ENCODE measurements at places on chromosomes 7 and 10. TPM values are rescaled to one million over a fixed set of nuclear protein-coding genes. Genes with fewer than 3 reads are reported as not detected.

The ODAD2 gene
- 0.88 TPM for total RNA-seq

The IKZF1 gene
- 295 TPM for total RNA-seq

The MSMB gene
- not detected for total RNA-seq

The FEZF1 gene
- not detected for total RNA-seq

The CCDC172 gene
- total RNA-seq = not detected

The BCL7B gene
- total RNA-seq = 50.6 TPM

The TSPAN33 gene
- 11.0 TPM for total RNA-seq

The ASZ1 gene
- not detected for total RNA-seq

The DPP6 gene
- total RNA-seq = not detected

The ELN gene
- total RNA-seq = not detected

The HKDC1 gene
- 0.40 TPM for total RNA-seq

The CYP26A1 gene
- not detected for total RNA-seq

The AQP1 gene
- 0.22 TPM for total RNA-seq

DNA sequence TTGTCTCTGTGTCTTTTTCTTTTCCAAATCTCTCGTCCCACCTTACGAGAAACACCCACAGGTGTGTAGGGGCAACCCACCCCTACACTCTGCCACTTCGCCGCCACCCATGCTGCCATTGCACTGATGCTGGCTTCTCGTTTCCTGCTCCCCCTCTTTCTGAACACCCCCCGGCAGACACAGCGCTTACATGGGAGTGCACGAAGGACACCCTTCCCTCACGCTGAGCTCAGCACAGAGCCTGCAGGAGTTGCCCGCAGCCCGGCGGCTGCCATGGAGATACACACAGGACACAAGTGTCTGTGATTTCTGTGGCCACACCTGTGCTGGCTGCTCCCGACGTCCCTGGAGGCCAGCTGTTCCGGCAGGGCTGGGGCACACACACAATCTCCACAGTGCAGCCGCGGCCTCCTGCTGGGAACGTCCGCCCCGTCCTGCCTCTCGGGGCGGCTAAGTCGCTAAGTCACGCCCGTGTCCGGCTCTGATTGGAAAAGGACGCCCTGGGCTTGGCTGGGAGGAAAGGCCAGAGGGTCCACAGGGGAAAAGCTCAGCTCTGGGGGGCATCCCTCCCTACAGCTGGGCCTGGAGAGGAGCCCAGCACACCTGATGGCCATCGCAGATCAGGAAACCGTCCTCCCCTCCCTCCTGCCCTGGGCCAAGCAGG lies 349.8 kb downstream of the PTPRN2 start:
- no peak for DNase-seq
- no peaks in the 10 kb centered on the region for H3K36me3 ChIP-seq
- peaks cover 2% of the 10 kb centered on the region for H3K27me3 ChIP-seq
- H3K4me1 ChIP-seq = no peaks in the 10 kb centered on the region
- H3K27ac ChIP-seq = no peak overlapping the region
- no peak overlapping the region for H3K4me3 ChIP-seq

GRCh38 chr7:85622059-85622458 lies 435.2 kb upstream of the SEMA3D start:
- H3K4me3 ChIP-seq = no peak overlapping the region
- H3K27me3 ChIP-seq = no peaks in the 10 kb centered on the region
- no peaks in the 10 kb centered on the region for H3K36me3 ChIP-seq

GRCh38 chr7:39526666-39527065 lies 39.5 kb upstream of the YAE1 start:
- H3K27ac ChIP-seq = no peak overlapping the region
- H3K4me1 ChIP-seq = no peaks in the 10 kb centered on the region
- peaks cover 7% of the 10 kb centered on the region for H3K27me3 ChIP-seq
- no peaks in the 10 kb centered on the region for H3K36me3 ChIP-seq

GRCh38 chr7:155444746-155445145 lies 13.2 kb upstream of the EN2 start:
- H3K36me3 ChIP-seq = no peaks in the 10 kb centered on the region
- no peak overlapping the region for H3K4me3 ChIP-seq
- DNase-seq = no peak
- peaks cover 42% of the 10 kb centered on the region for H3K27me3 ChIP-seq
- H3K27ac ChIP-seq = no peak overlapping the region

- no peaks in the 10 kb centered on the region for H3K4me1 ChIP-seq
- peak overlapping the region; percentile 74 for H3K4me3 ChIP-seq
- peaks cover 8% of the 10 kb centered on the region for H3K36me3 ChIP-seq
- peak; percentile 53 for DNase-seq
These were observed 165.1 kb downstream of the GLRX3 start for GRCh38 chr10:130301021-130301892.

GRCh38 chr10:100788002-100788903 lies 42.9 kb downstream of the PAX2 start:
- no peaks in the 10 kb centered on the region for H3K4me1 ChIP-seq
- peaks cover 18% of the 10 kb centered on the region for H3K27me3 ChIP-seq
- no peak overlapping the region for H3K27ac ChIP-seq
- no peak overlapping the region for H3K4me3 ChIP-seq
- H3K36me3 ChIP-seq = no peaks in the 10 kb centered on the region
- DNase-seq = no peak

GRCh38 chr10:79982362-79982800 lies 33.5 kb upstream of the SFTPD start:
- peak overlapping the region; percentile 21 for H3K4me3 ChIP-seq
- H3K4me1 ChIP-seq = peaks cover 24% of the 10 kb centered on the region
- H3K36me3 ChIP-seq = no peaks in the 10 kb centered on the region
- peaks cover 58% of the 10 kb centered on the region for H3K27me3 ChIP-seq

GRCh38 chr10:36254199-36254598 lies 612.1 kb upstream of the FZD8 start:
- H3K4me1 ChIP-seq = no peaks in the 10 kb centered on the region
- no peak for DNase-seq
- no peak overlapping the region for H3K4me3 ChIP-seq
- H3K27ac ChIP-seq = no peak overlapping the region
- no peaks in the 10 kb centered on the region for H3K36me3 ChIP-seq

DNA sequence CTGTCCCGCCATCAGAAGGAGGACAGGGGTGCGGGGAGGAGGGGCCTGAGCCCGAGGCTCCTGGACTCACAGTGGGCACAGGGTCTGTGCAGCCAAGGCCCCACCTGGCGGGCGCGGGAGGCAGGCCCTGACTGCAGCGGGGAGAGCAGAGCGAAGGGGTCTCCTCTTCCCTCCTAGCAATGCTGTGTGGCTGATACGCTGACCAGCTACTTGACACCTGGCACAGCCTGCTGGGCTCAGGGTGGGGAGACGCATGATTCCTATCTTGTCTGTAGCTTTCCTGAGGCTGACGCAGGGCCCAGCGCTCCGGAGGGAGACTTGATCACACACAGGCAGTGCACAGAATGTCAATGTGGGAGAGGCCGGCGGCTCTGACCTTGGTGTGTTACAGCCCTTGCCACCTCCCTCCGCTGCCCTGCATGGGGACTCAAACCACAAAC lies 174.9 kb downstream of the ELFN1 start:
- H3K27me3 ChIP-seq = no peaks in the 10 kb centered on the region

DNA sequence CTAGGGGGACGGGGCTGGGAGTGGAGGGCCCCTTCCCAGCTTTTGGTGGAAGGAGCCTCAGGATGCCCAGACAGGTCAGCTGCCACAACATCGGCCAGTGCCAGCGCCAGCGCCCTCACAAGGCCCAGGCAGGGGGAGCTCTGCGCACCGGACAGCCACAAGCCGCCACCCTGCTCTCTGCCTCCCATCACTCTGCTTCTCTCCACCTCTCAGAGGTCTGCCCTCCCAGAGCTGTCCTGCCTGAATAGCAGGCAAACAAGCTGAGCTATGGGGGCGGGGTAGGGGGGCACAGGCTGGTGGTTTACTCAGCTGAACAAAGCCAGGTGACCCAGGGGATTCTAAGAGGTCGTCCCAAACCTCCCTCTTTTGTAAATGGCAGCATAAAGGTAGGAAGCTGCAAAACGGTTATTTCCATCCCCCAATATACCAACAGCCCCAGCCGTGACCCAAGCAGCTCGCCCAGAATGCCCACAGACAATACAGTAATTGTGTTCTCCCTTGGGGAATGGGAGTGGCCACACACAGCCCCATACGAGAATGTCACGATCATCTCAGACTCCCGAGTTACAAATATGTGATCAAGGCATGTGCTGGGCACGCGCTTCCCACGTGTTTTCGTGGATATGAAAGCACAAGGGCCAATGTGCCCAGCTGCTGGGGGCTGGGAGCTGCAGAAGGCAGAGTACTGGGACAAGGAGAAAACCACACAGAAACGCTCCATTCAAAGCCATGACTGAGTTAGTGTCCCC lies 19.7 kb downstream of the FAM53B start:
- H3K4me1 ChIP-seq = peaks cover 82% of the 10 kb centered on the region
- H3K4me3 ChIP-seq = no peak overlapping the region
- peaks cover 3% of the 10 kb centered on the region for H3K36me3 ChIP-seq
- no peak for DNase-seq

- DNase-seq = no peak
- H3K27ac ChIP-seq = peak overlapping the region; percentile 6
- no peaks in the 10 kb centered on the region for H3K27me3 ChIP-seq
- H3K36me3 ChIP-seq = peaks cover 52% of the 10 kb centered on the region
- peaks cover 5% of the 10 kb centered on the region for H3K4me1 ChIP-seq
These were observed 179.4 kb downstream of the PIP4K2A start for GRCh38 chr10:22534849-22535604.

GRCh38 chr7:132872034-132872433 lies 209.9 kb downstream of the CHCHD3 start:
- peaks cover 12% of the 10 kb centered on the region for H3K4me1 ChIP-seq
- no peak for DNase-seq
- H3K36me3 ChIP-seq = peaks cover 28% of the 10 kb centered on the region
- no peaks in the 10 kb centered on the region for H3K27me3 ChIP-seq
- H3K4me3 ChIP-seq = no peak overlapping the region
- no peak overlapping the region for H3K27ac ChIP-seq

- no peak overlapping the region for H3K4me3 ChIP-seq
- H3K36me3 ChIP-seq = no peaks in the 10 kb centered on the region
- no peak for DNase-seq
- no peak overlapping the region for H3K27ac ChIP-seq
- H3K27me3 ChIP-seq = no peaks in the 10 kb centered on the region
- no peaks in the 10 kb centered on the region for H3K4me1 ChIP-seq
These were observed 2.3 kb downstream of the TMEM184A start for GRCh38 chr7:1553512-1554210.

GRCh38 chr7:42940985-42941847 lies 9.0 kb downstream of the MRPL32 start:
- no peak overlapping the region for H3K27ac ChIP-seq
- no peaks in the 10 kb centered on the region for H3K27me3 ChIP-seq
- DNase-seq = peak; percentile 93
- peaks cover 13% of the 10 kb centered on the region for H3K36me3 ChIP-seq
- H3K4me3 ChIP-seq = no peak overlapping the region

GRCh38 chr7:140435252-140435895 lies 31.5 kb downstream of the RAB19 start:
- DNase-seq = no peak
- no peak overlapping the region for H3K4me3 ChIP-seq
- H3K4me1 ChIP-seq = peaks cover 7% of the 10 kb centered on the region
- peaks cover 1% of the 10 kb centered on the region for H3K36me3 ChIP-seq
- no peak overlapping the region for H3K27ac ChIP-seq
- peaks cover 2% of the 10 kb centered on the region for H3K27me3 ChIP-seq

GRCh38 chr7:30646154-30646553 lies 36.1 kb downstream of the CRHR2 start:
- DNase-seq = no peak
- H3K36me3 ChIP-seq = peaks cover 21% of the 10 kb centered on the region

DNA sequence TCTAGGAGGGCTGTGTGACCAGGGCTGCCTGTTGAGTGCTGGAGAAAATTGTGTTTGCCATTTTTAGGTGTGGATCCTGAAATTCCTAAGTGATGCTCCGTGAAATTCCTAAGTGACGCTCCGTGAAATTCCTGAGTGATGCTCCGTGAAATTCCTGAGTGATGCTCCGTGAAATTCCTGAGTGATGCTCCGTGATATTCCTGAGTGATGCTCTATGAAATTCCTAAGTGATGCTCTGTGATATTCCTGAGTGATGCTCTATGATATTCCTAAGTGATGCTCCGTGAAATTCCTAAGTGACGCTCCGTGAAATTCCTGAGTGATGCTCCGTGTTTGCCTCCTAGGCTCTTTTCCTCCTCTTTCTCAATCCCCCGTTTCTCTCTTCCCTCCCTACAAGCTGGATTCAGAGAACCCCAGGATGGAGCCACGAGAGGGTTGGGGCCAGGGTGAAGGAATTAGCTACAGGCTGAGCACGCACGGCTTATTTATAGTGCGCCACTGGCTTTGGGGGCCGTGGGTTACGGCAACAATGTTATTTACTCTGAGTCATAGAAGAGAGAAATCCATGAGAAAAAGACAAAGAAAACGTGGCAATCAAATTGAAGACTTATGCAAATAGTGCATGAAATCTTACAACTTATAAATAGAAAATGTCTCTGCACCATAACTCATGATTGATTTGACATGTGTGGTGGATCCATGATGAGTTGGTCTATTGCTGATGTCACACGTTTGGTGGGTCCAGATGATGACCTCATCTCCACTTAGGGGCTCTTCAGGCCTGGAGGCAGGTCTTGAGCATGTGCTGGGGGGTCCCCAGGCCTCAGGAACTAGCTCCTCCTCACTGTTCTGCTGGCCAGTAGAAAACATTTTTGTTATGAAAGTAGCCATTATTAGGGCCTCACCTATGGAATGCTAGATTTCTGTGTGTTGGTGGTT lies 224.6 kb downstream of the WDR37 start:
- no peak overlapping the region for H3K27ac ChIP-seq
- no peaks in the 10 kb centered on the region for H3K4me1 ChIP-seq
- no peaks in the 10 kb centered on the region for H3K36me3 ChIP-seq
- DNase-seq = no peak

- DNase-seq = no peak
- no peaks in the 10 kb centered on the region for H3K4me1 ChIP-seq
- peaks cover 19% of the 10 kb centered on the region for H3K27me3 ChIP-seq
- H3K27ac ChIP-seq = no peak overlapping the region
- H3K4me3 ChIP-seq = no peak overlapping the region
These were observed 96.0 kb downstream of the GPR85 start for GRCh38 chr7:112990624-112991023.

DNA sequence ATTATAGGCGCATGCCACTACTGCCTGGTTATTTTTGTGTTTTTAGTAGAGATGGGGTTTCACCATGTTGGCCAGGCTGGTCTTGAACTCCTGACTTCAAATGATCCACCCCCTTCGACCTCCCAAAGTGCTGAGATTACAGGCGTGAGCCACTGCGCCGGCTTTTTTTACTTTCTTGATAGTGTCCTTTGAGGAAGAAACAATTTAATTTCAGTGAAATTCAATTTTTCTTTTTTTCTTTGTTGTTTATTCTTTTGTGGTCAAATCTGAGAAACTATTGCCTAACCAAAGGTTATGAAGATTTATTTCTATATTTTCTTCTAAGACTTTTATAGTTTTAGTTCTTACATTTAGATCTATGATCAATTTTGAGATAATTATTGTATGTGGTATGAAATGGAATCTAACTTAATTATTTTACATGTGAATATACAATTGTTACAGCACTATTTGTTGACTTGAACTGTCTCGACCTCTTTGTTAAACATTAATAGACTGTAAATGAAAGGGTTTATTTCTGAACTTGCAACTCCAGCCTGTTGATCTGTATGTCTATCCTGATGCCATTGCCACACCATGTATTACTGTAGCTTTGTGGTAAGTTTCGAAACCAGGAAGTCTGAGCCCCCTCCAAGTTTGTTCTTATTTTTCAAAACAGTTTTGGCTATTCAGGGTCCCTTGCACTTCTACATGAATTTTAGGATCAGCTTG lies 19.8 kb upstream of the RASSF4 start:
- no peaks in the 10 kb centered on the region for H3K36me3 ChIP-seq
- H3K27ac ChIP-seq = no peak overlapping the region
- no peak overlapping the region for H3K4me3 ChIP-seq
- H3K4me1 ChIP-seq = peaks cover 6% of the 10 kb centered on the region

Measured in activated CD8-positive, alpha-beta T cell treated with anti-CD3 and anti-CD28 coated beads for 36 hours (primary cell).